Hematopoietic multipotent progenitor cell treated with erythropoietin and hydrocortisone succinate and interleukin-3 and kit ligand, for 15 days (in vitro differentiated cells): ENCODE measurements at places on chromosomes 4 and X.

GRCh38 chr4:31408121-31408520, 688.0 kb downstream of the PCDH7 start:
- DNase-seq: no peak

DNA sequence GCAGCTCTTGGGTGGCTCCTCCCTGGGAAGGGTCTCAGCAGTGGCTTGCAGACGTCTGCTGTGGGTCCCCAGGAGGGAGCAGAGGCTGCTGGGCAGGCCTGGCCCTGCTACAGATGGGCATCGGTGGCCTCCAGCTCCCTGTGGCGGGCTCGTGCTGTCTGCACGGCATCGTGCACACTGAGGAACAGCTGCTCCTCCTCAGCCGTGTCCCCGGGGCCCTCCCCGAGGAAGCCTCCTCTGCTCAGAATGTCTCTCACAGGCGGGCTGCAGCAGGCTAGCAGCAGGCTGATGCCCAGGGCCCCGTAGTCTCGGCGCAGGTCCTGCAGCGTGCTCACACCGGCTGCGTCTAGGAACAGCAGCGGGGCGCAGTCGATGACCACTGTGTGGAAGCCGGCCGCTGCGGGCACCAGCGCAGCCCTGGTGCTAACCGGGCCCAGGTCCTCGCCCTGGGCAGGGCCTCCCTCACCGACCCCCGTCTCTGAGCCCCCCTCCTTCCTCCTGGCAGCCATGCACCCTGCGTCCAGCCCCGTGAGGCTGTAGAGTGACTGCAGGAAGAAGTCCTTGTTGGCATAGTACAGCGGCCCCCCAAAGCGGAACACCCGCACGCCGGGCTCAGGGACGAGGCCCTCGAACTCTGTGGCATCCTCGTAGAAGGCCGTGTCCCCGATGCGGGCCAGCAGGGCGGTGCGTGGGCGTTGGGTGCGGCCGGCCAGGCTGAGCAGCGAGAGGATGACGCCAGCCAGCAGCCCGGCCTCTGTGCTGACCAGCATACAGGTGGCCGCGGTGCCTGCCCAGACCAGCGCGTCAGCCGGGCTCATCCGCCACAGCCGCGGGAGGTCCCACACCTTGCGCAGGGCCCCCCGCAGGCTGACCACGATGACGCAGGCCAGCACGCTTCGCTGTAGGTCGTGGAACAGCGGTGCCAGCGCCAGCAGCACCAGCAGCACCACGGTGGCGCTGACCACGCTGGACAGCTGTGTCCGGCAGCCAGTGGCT, 2.2 kb downstream of the IDUA start:
- DNase-seq: no peak

DNA sequence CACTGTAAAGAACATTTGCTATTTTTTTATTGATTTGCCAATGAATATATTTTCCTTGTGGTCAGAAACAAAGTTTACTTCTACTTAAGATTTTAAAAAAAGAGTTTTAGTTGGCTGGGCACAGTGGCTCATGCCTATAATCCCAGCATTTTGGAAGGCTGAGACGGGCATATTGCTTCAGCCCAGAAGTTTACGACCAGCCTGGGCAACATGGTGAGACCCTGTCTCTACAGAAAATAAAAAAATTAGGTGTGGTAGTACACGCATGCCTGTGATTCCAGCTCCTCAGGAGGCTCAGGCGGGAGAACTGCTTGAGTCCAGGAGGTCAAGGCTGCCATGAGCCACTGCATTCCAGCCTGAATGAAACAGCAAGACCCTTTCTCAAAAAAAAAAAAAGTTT, 36.8 kb downstream of the LRP2BP start:
- no peak for DNase-seq

DNA sequence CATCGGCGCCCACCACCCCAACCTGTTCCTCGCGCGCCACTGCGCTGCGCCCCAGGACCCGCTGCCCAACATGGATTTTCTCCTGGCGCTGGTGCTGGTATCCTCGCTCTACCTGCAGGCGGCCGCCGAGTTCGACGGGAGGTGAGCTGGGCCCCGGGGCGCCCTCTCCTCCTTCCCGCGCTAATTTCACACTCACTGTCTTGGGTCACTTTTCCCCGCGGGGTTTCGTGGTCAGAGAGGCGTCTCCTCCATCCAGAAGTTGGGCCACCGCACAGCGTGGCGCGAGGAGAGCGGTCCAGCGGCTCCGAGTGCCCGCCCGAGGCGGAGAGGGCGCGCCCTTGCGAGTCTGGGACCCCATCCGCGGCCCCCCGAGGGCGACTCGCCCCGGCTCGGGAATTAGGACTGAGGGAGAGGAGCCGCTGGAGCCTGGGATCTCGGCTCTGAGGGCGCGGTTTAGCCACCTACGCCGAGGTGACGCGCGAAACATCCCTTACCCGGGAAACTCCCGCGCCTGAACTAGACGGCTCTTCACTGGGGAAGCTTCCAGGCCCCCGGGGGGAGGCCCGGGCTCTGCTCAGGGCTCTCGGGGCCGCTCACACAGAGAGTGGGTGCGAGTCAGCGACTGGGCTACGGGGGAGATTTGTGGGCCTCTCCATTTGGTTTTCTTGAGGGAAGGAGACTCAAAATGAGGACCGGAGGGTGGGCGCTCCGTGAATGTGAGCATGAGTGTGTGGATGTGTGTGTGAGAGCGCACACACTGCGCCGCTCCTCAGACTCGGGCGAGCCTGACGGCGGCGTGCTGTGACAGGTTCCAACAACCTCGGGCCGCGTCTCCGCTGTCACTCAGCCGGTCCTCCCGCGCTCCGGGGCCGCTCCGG, 551 bp downstream of the NPNT start:
- no peak for DNase-seq

GRCh38 chr4:162510115-162510514, 346.3 kb upstream of the FSTL5 start:
- no peak for DNase-seq

- DNase-seq: no peak
These were observed 152.9 kb upstream of the MID1 start for GRCh38 chrX:10773318-10773717.

DNA sequence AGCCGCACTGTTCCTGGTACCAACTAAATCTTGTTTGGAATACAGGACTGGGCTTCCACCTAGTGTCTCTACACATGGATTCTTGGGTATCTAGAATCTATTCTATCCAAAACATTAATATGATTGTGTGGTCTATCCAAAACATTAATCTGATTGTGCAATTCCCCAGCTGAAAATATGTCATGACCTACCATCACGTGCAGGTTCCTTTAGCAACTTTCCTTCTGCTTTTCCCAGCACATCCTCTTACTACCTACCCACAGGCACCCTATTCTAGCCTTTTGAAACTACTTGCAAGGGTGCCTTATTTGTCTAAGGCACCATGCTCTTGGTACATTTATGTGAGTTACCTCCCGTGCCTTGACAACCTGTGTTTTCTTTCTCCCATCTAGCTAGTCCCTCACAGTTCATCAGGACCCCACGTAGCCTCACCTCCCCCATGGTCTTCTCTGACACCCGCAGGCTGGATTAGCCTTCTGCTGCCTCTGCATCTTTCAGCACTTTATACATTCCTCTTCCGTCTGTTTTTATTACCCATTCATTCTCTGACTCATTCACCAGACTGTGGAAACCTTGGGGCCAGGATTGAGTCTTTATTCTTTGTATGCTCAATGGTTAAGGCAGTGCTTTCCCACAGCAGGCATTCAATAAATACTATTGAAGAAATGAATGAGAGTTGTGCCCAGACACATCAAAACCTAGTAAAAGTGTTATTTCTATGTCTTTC, 88.8 kb upstream of the FAM9B start:
- no peak for DNase-seq

GRCh38 chr4:36269101-36269500, 12.3 kb upstream of the DTHD1 start:
- DNase-seq: no peak

DNA sequence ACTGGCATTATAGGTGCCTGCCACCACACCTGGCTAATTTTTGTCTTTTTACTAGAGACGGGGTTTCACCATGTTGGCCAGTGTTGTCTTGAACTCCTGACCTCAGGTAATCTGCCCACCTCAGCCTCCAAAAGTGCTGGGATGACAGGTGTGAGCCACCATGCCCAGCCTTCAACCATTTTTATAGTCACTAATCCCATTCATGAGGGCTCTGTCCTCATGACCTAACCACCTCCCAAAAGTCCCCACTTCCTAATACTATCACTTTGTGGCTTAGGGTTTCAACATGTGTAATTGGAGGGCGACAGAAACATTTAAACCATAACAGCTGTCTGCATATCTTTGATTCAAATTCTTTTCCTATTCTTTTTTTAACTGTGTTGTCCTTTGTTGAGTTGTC, 229.6 kb upstream of the AGA start:
- DNase-seq: no peak

GRCh38 chr4:94412019-94412657, 39.6 kb upstream of the PDLIM5 start:
- no peak for DNase-seq

DNA sequence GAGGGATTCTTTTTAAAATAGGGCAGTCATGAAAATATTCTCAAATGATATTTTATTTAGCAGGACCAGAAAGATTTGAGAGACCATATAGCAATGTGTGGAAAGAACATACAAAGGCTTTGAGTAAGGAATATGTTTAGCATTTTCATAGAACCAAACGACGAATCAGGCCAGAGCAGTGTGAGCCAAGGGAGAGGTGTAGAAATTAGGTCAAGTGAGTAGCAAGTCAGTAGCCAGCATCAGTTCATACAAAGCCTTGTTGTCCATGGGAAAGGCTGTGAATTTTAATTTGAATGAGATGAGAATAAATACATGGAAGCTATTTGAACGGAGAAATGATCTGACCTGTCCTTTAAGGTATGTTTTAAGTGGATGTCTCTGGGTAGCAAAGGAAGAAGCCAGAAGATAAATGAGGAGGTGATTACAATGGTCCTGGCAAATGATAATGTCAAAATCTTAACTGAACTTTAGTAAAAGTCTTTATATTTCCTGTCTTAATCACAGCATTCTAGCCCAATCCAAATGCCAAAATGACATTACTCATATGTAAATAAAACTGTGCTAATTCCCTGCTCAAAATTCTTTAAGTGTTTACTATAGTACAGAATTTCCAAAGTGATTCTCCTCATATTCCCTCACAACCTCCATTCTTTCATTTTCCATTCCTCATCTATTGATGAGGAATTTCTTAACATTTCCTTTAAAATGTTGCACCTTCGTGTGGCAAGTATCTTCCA, 155.7 kb upstream of the SLIT2 start:
- DNase-seq: no peak

DNA sequence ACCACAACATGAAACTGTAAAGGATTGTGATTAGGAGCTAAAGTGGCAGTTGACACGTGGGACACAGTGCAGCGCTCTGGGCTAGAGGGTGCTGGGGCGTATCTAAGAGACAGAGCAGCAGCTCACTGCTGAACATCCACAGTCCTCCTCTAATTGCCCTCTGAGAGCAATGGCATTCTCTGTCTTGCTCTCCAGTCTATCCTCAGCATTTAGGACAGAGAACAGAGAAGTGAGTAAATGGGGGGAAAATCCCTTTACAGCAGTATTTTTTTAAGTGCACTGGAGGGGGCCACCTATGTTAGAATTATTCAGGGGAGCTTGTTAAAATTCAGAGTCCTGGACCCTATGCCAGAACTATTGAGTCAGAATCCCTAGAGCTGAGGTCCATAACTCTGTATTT, 4.2 kb upstream of the TMEM154 start:
- no peak for DNase-seq

- no peak for DNase-seq
These were observed 146.6 kb downstream of the AASDH start for GRCh38 chr4:56240554-56241174.

DNA sequence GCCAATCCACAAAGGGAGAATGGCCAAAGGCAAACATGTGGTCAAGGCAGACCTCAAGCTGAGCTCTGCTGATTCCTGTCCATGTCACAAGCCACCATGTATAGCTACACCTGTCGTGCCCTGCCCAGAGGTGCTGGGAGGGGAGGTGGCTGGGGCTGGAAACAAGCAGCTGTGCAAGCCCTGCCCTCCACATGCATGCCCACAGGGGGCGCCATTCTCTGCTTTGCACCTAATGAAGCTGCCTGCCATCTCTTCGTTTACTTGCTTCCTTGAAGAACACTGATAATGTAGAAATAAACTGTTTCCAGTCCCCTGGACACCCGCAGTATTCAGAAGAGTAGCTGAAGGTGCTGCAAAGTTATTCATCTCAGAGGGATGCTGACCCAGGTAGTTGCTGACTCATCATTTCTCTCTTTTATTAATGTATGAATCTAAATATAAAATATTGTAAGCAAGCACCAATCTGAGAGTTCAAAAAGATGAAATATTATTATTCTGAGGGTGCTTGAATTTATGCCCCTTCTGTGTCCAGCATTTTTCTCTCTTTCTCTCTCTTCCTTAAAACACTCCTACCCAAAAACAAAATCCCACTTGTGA, 278.6 kb downstream of the ADGRA3 start:
- peak; percentile 3 for DNase-seq

GRCh38 chrX:129653971-129654651, 645 bp downstream of the APLN start:
- DNase-seq: no peak

DNA sequence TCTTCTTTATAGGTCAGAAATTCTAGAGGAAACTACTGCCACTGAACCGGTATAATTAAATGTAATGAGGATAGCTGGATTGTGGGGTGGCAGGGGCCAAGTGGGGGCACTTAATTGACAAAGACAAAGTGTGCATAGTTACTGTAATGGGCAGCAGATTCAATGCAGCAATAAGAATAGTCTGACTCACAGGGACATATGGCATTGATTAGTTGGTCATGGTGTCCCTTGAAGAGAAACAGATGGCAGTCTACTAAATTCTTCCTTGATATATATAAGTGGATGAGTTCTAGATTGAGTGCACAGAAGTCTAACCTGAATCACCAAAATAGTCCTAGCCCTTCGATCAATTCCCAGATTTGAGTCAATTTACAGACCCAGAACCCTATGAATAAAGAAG, 31.6 kb downstream of the ETDC start:
- DNase-seq: no peak

DNA sequence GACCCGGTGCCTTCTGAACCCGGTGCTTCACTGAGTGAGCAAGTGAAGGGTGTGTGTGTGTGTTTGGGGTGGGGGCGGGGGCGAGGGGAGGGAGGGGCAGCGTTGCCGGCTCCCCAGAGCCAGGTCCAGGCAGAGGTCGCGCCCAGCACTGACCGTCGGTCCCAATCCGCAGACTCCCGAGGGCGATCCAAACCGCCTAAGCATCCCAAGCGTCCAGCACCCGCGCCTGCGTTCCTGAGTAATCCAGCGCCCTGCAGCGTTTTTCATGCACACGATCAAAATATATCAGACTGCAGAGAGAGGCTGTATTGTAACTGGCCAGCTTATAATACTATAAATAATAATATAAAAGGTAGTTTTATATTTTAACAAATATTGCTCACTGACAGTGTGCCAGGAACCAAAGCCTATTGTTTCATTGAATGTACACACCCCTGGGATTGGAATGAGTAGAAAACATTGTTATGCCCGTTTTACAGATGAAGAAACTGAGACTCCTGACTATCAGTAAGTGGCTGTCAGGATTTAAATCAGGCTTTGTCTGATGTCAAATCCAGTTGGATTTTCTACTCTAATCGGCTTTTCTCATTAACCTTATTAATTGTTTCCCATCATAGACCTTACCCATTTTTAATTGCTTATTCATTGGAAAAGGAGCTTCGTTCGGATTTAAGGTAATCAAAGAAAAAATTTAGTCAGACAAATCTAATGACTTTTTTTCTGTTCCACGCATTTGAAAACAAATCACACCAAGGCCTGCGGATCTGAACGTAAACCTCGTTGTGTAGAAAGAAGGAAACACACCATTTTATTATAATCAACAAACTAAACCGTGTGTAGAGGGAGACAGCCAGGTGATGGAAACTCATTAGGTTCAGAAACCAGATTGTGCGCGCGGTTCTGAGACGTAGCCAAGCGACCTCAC, 4.0 kb upstream of the NKX3-2 start:
- DNase-seq: no peak

- peak; percentile 4 for DNase-seq
These were observed 57.5 kb downstream of the GPR82 start for GRCh38 chrX:41781500-41781899.
